ENCODE measurements at places on chromosomes 16 and 17. TPM values are rescaled to one million over a fixed set of nuclear protein-coding genes. Genes with fewer than 3 reads are reported as not detected.

The AMDHD2 gene
- 24.2 TPM for polyA plus RNA-seq

The LGALS9B gene
- not detected for polyA plus RNA-seq

The MT1F gene
- polyA plus RNA-seq, result 31.0 TPM

The KRT33A gene
- not detected for polyA plus RNA-seq
